HEK293T (cell line): ENCODE measurements at places on chromosomes 12 and 14.
A peak's percentile ranks its signal among the peaks of the same experiment; 100 is the strongest.

DNA sequence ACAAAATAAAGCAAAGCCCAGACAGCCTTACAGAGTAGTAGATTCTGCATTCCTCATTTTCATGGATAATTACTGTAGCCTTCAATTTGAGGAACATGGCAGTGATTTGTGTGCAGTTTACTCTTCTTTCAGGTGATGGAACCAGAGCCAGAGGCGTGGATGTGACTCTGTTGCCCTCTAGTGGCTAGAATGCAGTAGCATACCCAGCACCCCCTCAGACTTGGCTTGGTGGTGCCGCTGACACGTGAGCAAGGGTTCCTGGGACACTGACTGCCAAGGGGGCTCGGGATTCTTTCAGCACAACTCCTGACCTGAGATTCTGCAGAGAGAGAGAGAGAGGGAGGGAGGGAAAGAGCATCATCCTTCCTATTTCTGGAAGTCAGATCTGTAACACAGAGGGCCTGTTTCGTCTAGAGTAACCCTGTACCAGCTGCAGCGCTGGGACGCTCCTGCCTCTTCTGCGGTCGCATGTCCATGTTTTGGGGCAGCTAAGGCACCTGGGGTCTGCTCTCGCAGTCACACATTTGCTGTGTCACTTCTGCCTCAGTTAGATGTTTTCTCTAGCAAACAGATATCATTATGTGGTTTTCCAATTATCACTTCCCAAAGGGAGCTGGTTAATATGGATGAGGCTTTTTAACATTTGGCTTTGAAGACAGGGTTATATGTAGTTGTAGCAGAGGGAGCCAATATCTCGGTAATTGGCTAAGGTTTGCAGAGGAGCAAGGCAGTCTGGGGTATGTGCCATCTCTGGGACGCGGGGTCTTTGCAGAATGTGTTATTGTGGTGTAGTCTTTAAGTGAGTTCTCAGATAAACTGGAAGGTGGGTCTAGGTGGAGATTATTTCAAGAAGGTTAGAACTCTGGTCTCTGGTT, 428.1 kb downstream of the NRXN3 start:
- DNase-seq: peak; percentile 72

- DNase-seq: no peak
Measured at GRCh38 chr12:49461221-49461620, 77.6 kb upstream of the KCNH3 start.

GRCh38 chr12:15834575-15834974, 45.4 kb upstream of the EPS8 start:
- no peak for DNase-seq

DNA sequence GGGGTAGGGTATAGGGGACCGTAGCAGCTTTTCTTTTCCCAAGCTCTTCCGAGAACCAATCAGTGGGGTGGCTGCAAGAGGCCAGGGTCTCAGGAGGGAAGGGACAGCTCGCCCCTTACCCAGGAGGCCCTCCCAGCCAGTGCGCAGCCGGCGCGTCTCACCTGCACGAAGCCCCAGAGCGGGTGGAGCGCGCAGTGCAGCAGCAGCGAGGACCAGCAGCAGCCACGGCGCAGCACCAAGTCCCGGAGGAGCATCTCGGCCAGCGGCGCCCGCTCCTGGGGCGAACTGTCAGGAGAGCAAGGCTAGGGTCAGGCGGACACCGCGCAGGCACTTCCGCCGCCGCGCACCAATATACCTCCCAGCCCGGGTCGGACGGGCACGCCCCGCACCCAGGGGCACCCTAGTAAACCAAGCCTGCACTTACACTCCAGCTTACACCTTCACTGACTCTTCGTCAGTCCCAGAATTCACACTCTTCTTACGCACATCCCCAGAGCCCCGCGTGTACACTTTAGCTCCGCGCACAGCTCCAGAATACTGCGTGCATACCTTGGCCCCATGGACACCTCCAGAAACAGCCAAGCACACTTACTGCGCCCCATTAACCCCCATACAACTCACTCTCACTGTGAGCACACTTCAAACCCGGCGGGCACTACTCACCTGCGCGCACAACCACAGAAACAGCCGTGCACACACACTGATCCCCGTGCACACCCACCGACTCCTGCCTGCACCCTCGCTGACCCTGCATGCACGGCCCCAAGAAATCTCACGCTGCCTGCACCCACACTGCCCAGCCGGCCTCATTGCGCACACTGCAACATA, 606 bp downstream of the PRIMA1 start:
- no peak for DNase-seq

DNA sequence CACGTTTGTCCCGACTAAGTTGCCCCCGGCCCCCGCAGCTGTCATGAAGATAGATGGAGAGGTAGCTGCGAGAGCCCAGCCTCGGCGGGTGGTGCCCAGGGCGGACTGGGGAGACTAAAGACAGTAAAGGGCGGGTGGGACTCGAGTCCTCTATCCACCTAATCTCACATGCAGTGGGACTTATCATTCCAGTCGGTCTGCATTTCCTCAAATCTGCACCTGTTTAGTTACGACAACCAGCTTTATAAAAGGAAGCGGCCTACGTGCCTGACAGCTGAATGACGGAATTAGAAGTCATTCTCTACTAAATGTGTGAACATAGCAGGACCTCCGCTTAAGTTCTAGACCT, 109.8 kb upstream of the EGLN3 start:
- DNase-seq: peak; percentile 21

- no peak for DNase-seq
Measured at GRCh38 chr12:100753837-100754236, 40.7 kb upstream of the ANO4 start.

DNA sequence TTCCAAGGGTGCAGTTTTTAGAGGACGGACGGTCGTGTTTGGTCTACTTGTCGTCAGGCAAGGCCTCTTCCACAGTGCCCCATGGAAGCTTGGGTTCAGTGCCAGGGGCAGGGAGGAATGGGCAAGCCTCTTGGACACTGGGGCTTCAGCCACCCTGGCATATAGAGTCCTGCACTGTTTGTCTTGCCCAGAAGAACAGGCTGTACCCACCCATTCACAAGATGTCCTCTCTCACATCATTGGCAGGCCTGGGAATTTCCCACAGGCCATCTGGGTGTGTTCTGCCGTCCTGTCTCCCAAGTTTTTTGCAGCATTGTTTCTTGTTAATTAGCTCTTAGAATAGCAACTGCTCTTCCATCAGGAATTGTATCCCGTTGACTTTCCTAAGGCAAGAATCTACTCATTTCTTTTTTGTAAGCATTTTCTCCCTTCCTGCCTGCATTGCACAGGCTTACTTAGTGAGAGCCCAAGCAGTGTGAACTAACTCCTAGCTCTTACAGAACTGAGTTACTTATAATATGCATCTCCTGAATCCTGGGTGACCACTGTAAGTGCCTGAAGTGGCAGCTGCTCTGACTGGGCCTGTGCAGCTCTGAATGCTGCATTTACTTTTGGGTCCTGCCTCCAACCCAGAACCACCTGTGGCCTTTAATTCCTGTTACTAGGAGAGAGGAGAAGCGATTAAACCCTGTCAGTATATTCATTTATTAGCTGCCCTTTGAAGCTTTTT, 149.4 kb upstream of the HIF1A start:
- no peak for DNase-seq

- no peak for DNase-seq
Measured at GRCh38 chr12:120711411-120711810, 1.2 kb downstream of the UNC119B start.

GRCh38 chr14:70808416-70809224, 693 bp downstream of the MAP3K9 start:
- peak; percentile 32 for DNase-seq

GRCh38 chr12:54017027-54017788, 8.4 kb downstream of the HOXC8 start:
- DNase-seq: no peak

DNA sequence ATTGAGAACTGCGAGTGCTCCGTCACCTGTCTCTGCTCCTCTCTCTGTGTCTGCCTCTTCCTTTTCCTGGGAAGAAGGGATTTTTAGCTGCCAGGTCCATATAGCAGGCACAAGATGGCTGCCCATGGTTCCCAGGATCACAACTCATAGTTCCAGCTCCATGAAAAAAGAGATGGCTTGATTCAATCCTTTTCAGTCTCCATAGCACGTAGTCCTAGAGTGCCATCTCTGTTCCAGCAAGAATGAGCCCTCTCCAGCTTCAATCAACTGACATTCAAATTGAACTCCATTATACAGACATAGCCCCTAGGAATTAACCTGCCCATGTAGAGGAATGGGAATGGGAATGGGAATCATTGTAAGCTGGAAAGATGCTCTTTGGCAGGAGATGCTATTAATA, 34.7 kb upstream of the RTRAF start:
- no peak for DNase-seq

GRCh38 chr12:112140728-112141127, 15.4 kb downstream of the TRAFD1 start:
- DNase-seq: no peak

DNA sequence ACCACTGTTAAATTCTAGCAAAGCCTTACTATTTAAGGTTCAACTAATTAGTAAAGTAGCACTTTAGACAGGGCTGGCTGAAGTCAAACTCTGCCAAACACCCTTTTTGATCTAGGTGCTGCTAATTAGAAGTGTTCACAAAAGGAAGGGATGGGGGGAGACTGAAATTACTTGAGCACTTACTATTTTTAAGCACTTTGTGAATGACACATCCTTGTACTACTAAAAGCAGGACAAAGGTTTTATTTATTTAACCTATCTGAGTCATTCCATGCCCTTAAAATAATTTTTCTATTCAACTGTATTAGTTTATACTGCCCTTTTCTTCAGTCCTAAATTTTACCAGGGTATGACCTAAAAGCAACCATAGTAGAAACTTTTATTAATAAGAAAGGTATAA, 20.1 kb downstream of the MBIP start:
- no peak for DNase-seq

DNA sequence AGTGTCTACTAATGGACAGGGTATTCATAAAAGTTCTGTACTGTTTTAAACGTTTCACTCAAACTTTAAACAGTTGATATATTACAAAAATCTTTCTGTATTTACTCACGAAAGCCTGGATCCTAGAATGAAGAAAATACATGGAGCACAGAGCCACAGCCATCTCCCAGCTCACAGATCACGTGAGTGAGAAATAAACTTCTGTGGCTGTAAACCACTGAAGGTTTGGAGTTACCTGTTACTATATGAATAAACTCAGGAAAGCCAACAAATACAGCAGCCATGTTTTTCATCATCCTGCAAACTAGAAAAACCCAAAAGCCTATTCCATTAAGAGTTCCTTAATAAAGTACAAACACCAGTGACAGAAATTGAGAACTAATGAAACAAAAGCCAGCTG, 867 bp upstream of the TDG start:
- no peak for DNase-seq

GRCh38 chr14:67508956-67509355, 20.4 kb upstream of the TMEM229B start:
- no peak for DNase-seq

DNA sequence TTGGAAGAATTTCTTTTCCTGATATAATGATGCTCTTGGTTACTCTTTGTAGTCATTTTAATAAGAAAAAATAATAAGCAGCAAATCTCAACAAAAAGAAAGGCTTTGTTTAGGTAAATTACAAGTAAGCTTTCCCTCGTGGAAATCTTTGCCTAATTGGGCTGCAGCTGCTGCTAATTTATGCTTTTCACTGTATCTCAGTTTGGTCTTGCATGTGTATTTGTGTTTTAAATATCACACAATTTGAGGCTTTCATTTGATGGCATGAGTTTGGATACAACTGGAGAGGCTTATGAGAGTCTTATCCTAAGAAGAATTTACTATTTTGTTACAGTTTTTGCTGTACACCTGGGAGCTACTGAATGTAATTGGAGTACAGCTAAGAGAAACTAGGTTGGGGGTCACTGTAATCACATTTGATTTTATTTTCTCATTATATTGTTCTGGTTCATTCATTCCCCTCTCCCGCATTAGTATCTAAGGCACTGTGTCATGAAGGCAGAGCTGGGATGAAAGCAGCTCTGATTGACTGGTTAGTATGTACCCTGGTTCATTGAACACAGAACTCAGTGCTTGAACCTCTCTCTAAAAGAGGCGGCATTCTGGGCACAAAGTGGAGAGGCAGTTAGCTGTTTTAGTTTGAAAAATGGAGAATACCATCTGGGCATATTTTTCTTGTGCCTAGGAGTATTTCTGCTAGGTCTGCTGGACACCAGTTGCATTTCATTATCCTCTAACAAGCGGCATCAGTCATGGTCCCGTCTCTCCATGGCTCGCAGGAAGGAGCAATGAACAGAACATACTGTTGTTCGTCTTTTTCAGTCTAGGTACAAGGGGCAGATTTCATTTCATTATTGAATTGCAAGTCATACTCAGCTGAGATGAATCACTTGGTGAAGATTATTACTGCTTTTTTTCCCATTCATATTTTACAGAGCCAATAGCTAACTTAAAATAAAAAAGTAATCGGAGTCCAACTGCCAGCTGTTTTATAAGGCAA, 118.0 kb upstream of the TMEM260 start:
- no peak for DNase-seq

- DNase-seq: no peak
Measured at GRCh38 chr12:46214668-46215436, 54.0 kb downstream of the SLC38A1 start.

DNA sequence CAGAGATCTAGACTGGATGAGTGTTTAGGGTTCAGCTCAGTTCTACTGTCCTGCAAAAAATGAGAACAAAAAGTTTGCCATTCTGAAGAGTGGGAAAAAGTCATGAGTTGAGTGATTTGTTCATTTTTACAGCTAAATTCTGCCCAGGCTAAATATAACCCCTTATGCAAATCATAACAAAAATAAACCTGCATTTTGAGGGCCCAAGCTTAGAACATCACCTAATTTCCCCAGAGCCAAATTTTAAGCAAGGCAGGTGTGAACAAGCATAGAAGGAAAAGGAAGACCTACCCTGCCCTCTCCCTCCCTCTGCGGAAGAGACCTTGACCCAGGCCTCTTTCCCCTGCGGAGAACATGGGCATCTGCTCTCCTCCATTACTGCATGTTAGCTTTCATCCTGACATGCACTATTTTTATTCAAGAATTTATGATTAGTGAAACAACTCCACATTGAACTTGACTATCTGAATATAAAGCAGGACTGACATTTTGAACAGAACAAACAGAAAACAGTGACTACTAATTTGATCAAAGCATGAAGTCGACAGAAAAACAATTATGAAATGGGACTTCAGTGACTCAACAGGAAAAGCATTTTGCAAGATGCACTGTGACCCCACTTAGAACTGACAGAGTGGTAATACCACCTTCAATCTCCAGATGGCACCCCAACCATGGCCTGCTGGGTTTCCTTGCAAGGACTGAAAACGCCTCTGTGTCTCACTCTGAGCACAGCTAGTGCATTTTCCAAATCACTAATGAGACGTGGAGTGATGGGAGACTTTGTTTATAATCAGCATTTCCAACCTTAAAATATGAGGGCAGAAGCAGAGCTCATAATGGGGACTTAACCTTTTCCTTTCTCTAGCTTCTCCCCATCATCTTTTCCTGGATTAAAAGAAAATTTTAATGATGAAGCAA, 30.9 kb upstream of the SELPLG start:
- DNase-seq: peak; percentile 77

GRCh38 chr12:106782619-106783018, 8.1 kb downstream of the RIC8B start:
- no peak for DNase-seq

DNA sequence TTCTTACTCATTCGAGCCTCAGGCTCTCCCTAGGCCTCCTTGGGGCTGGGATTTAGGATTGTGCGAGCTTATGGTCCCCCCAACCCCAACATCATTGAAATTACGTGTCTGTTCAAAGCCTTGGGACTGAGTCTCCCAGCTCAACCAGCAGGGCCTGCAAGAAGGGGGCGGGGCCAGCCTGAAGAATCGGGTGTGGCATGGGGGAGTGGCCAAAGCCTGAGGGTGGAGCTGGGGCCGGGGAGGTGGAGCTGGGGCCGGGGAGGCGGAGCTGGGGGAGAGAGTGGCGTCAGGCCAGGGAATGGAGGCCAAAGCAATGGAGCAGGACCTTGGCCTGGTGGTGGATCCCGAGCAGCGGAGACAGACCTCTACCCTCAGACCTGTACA, 24.3 kb upstream of the HSPB8 start:
- peak; percentile 58 for DNase-seq
